ENCODE measurements at places on chromosomes 6 and 20. TPM values are rescaled to one million over a fixed set of nuclear protein-coding genes. Genes with fewer than 3 reads are reported as not detected.

Gene EFCAB8
- total RNA-seq: 1.1 TPM

Gene BMP2
- total RNA-seq: 0.23 TPM

Gene EYS
- total RNA-seq: not detected

Gene BPIFB1
- total RNA-seq: 0.10 TPM

Gene ZSCAN31
- total RNA-seq: 10.4 TPM

Gene HFE
- total RNA-seq: 12.1 TPM

Gene ULBP1
- 3.1 TPM for total RNA-seq

Gene TINAG
- not detected for total RNA-seq

Gene WFDC12
- total RNA-seq: not detected

Gene TMEM244
- not detected for total RNA-seq

Gene TFAP2C
- total RNA-seq: 2.8 TPM

Gene HLA-DQB1
- total RNA-seq: 0.51 TPM

Gene METTL24
- total RNA-seq: not detected

Gene BTN1A1
- 0.10 TPM for total RNA-seq

All from Panc1 (cell line).